ENCODE measurements at places on chromosomes 12 and 14.

- DNase-seq, result no peak
These were observed 45.3 kb downstream of the LRP6 start for GRCh38 chr12:12221560-12221959.

DNA sequence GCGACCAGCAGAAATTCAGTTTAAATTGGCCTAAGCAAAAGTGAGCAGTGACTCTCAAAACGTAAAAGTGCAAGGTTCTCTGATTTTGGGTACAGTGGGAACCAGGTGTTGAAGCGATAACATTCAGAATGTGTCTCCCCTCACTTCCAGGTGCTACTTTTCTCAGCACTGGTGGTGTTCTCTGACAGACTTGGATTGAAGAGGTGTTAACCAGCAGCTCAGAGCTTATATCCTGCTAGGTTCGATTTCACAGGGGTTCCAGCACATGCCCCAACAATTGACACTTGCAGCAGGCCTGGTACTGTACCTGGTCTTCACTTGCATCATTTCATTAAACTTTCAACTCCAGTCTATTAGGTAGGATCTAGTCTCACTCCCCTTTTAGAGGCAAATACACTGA is 680.2 kb downstream of the VRK1 start:
- no peak for DNase-seq

DNA sequence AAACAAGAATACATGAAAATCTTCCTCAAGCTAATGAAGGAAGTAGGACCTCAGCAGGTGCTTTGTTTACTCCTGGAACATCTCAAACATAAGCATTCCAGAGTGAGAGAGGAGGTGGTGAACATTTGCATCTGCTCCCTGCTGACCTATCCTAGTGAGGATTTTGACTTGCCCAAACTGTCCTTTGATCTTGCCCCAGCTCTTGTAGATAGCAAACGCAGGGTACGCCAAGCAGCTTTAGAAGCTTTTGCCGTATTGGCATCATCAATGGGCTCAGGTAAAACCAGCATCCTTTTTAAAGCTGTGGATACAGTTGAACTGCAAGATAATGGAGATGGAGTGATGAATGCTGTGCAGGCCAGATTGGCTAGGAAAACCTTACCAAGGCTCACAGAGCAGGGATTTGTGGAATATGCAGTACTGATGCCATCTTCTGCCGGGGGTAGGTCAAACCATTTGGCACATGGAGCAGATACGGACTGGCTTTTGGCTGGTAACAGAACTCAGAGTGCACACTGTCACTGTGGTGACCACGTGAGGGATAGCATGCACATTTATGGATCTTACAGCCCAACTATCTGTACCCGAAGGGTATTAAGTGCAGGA is 1.9 kb downstream of the TOGARAM1 start:
- DNase-seq, result no peak

DNA sequence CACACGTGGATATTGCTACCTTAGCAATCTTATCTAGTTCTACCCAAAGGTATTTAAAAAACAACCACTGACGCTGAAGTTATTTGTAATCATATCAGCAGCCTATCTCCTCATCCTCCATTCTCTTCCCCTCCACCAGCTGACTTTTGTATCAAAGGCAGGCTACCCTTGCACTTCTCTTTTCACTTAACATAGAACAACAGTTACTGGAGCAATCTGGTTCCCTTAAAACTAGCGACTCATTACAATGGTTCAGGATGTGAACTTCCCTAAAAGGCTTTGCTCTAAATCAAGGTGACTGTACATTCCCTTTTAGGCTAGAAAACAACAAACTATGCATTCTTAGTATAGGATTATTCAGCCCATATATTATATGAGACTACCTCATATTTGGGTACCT is 404.7 kb downstream of the APAF1 start:
- no peak for DNase-seq

- DNase-seq, result peak; percentile 16
These were observed 150.6 kb upstream of the AEBP2 start for GRCh38 chr12:19288603-19289244.

GRCh38 chr12:115577401-115577800 is 700.1 kb downstream of the MED13L start:
- no peak for DNase-seq

DNA sequence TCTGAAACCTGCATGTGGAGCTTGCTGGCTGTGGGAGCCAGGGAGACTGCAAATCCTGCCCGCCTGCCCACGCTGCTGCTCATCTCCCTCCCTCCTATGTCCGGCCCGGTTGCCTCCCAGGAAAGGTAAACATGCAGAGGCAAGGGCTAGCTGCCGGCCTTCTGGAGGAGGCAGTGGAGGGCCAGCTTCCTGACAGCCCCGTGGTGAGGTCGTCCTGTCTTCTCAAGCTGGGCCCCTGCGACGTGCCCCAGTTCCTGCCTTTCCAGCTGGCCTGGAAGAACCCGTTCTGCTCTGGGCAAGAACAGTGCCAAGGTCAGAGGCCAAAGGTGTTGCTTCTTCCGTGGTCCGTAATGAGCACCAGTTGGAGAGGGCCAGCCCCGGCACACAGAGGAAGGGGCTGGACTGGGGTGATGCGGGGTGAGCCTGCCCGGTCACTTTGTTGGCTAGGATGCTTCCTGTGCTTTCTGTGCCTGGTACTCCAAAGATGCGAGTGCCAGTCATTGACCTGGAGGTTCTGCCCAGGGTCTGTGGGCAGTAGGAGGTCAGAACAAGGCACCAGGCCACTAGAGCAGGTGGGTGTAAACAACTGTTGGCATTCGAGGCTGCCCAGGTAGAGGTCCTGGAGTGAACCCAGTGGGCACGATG is 25.3 kb downstream of the TPCN1 start:
- no peak for DNase-seq

- no peak for DNase-seq
These were observed 75.6 kb downstream of the LMO3 start for GRCh38 chr12:16530268-16530850.

- DNase-seq, result no peak
These were observed 251.5 kb upstream of the DCN start for GRCh38 chr12:91434081-91434480.

DNA sequence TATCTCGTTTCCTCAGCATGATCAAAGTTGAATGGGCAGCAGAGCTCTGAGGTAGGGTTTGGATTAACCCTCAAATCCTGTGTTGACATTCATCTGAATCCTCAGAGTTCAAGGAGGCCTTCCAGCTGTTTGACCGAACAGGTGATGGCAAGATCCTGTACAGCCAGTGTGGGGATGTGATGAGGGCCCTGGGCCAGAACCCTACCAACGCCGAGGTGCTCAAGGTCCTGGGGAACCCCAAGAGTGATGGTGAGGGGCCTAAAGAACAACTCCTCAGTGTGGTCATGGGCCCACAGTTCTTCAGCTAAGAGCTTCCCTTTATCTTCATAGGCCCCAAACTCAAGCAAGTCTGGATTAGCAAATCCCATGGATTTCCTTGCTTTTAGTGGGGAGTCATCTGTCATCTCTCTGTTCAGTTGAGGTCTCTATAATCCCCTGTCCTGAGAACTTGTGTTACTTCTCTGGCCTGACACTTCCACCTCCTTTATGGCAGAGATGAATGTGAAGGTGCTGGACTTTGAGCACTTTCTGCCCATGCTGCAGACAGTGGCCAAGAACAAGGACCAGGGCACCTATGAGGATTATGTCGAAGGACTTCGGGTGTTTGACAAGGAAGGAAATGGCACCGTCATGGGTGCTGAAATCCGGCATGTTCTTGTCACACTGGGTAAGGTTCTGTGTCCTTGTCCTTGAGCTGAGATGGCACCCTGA is 1.5 kb downstream of the MYL6 start:
- no peak for DNase-seq

DNA sequence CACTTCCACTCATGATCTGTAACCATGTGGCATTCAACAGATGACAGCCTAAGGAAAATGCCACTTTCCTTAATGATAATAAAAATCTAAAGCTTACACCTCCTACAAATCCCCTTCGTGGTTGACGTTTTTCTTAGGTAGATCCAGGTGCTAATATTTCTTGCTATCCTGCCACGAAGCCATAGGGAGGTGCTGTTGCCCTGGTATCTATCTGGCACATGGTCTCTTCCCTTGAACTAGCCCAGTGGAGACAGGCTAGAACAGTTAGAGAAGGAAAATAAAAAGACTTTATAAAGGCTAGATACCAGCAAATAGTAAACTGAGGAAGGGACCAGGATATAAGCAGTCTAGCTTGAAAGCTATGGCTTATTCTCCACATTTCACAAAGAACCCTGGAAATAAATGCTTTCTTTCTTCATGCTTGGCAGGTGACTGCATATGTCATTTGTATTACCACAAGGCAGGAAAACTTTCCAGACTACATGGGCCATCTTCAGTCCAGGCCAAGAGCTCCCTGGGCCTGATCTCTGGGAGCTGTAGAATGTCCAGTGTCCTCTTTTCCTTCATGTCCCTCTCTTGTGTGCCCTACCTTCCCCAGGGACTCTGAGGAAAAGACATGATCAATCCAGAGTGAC is 15.3 kb downstream of the SPIC start:
- no peak for DNase-seq

GRCh38 chr12:31118347-31119191 is 44.9 kb downstream of the DDX11 start:
- DNase-seq, result no peak

DNA sequence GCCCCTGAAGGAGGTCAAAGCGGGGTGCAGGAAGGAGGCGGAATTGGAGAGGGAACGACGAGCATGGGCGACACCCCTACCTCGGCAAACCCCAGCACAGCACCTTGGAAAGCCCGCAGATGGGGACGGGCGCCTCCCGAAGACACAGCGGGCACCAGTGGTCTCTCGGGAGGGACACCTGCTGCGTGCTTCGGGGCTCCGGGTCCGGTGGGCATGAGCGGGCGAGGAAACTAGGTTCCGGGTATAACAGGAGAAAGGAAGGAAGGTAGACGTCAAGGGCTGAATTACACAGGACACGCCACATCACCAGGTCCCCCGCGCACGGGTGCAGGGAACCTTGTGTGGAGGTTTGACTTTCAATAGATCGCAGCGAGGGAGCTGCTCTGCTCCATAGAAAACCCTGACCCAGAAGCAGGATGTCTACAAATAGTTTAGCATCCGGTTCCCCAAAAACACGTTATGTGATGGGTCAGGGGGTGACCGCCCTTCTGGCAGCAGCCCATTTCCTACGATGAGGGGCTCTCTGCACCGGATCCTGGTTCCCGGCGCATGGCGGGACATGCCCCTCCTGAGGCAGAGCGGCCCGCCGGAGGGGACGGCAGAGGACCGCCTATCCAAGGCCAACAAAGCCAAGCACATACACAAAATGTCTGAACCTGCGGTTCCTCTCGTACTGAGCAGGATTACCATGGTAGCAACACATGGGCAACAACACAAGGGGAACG is 196.9 kb downstream of the ALG10 start:
- no peak for DNase-seq

- DNase-seq, result no peak
These were observed 137.4 kb downstream of the TPH2 start for GRCh38 chr12:72075891-72076557.

DNA sequence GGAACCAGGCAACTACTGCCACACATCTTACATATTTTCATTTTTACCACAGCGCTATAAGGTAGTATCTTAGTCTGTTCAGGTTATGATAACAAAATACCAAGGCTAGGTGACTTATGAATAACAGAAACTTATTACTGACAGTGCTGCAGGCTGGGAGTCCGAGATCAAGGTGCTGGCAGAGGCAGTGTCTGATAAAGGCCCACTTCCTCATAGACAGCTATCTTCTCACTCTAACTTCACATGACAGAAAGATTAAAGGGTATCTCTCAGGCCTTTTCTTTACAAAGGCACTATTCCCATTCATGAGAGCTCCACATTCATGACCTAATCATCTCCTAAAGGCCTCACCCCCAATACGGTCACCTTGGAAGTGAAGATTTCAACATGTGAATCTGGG is 59.8 kb upstream of the MDM1 start:
- DNase-seq, result no peak

GRCh38 chr12:89863493-89863938 is 154.9 kb upstream of the ATP2B1 start:
- DNase-seq, result peak; percentile 92

DNA sequence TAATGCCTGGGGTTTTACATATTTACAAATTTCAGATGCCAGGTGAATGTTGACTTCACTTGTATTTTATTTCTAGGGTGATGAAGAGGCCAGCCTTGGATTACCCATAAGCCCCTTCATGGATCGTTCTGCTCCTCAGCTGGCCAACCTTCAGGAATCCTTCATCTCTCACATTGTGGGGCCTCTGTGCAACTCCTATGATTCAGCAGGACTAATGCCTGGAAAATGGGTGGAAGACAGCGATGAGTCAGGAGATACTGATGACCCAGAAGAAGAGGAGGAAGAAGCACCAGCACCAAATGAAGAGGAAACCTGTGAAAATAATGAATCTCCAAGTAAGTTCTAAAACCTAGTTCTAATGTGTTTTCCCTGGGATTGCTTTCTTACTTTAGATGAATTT is 41.3 kb upstream of the SLCO1C1 start:
- no peak for DNase-seq

DNA sequence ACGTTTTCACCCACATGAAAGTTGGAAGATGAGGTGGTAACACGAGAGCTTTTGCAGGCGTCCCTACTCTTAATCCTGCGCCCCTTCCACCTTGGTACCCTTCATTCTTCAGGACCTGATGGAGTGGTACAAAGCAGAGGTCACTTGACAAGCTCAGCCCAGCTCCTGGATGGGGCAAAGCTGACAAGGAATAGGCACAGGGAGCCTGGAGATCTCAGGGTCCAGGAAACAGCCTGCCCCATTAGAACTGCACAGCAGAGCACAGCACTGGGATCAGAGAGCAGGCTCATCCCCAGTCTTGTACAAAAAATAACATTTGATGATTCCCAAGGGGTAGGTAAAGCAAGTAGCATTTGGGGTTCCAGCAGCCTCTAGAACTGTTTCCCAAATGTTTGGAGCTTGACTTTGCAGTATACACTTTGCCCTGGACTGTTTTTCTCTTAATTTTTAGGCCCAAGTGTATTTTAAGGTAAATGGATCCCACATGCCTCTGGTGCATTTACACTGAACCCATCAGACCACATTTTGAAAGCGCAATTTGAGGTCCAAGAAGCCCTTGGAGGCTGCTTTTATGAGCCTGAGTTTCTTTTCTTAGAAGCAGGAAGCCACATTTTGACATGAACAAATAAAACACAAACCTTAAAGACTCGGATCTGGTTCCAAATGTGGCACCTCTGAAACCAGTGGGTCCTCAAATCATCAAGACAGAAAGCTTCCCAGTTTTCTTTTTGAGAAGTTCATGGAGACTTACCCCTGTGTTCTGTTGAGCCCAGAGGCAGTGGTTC is 633 bp downstream of the TC2N start:
- DNase-seq, result peak; percentile 48

GRCh38 chr14:97723351-97723750 is 926.2 kb downstream of the VRK1 start:
- no peak for DNase-seq

GRCh38 chr12:82698708-82699564 is 12.2 kb downstream of the TMTC2 start:
- no peak for DNase-seq

DNA sequence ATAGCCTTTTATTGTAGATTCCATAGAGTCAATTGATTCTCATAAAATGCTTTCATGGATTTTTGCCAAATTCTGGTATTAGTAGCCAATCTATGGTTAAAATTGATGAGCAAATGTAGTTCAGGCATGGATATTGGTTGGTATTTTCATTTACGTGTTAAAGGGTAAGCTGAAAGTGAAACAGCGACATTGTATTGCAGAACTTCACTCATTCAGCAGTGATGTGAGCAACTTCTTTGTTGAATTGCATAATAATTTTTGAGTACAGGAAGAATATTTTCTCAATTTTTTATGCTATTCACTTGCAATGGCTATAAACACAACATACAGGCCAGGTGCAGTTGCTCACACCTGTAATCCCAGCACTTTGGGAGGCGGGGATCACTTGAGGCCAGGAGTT is 24.2 kb upstream of the FAM222A start:
- DNase-seq, result no peak

Data from CD4-positive, alpha-beta T cell treated with Interleukin-15 for 4 hours (primary cell).